ENCODE measurements at places on chromosomes 6 and 20. TPM values are rescaled to one million over a fixed set of nuclear protein-coding genes. Genes with fewer than 3 reads are reported as not detected.

Gene KIF25
- not detected for polyA plus RNA-seq

Gene PKHD1
- polyA plus RNA-seq, result not detected

Gene TSPO2
- polyA plus RNA-seq, result not detected

Gene GGT7
- 10.6 TPM for polyA plus RNA-seq

Gene TFB1M
- polyA plus RNA-seq, result 15.8 TPM

Gene EDN1
- polyA plus RNA-seq, result 0.12 TPM

Gene FAM50B
- polyA plus RNA-seq, result 22.9 TPM

Gene EBF4
- polyA plus RNA-seq, result 0.09 TPM

Gene NRN1
- polyA plus RNA-seq, result not detected

Gene MACROD2
- polyA plus RNA-seq, result not detected

Gene CBLN4
- polyA plus RNA-seq, result not detected

Gene PRPH2
- polyA plus RNA-seq, result 0.14 TPM
